Stimulated activated CD4-positive, alpha-beta T cell treated with anti-CD3 and anti-CD28 coated beads, Interleukin-1b, Interleukin-23, amount 100 ng/mL, for 48 hours (primary cell): ENCODE measurements at places on chromosomes 4 and X.

DNA sequence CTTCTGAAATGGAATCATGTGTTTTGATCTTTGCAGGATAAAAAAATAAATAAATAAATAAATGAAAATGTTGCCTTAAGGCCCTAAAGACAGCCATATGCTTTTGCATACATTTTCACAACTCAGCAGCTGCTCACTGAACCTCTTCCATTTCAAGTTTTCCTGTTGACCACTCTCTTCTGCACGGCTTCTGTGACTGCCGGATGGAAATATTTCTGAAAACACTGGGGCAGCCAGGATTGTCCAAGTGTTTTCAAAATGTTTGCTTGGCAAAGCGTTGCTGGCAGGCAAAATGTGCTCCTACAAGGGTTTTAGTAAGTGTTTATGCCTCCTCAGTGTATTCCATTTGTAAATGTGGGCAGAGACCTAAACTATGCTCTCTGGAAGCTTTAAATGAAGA, 208.1 kb upstream of the IL1RAPL1 start:
- DNase-seq: no peak

DNA sequence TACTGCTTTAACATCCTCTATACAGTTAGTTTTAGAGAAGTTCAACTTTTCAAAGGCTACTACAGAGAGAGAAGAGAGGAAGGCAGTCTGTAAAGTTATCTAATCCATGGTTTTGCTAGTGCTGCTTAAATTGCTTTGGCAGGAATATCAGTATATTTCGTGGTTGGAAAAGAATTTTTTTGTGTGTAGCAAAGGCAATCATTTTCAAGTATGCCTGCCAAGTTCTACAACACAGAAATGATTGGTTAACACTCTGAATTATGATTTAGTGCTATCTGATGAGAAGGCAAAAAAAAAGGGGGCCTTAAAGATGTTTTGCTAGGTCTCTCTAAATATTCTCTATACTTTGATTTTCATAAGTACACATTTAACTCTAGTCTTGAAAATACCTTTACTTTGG, 133.1 kb downstream of the JADE1 start:
- DNase-seq: no peak

- no peak for DNase-seq
These were observed 379.6 kb downstream of the IL15 start for GRCh38 chr4:142016031-142016430.

DNA sequence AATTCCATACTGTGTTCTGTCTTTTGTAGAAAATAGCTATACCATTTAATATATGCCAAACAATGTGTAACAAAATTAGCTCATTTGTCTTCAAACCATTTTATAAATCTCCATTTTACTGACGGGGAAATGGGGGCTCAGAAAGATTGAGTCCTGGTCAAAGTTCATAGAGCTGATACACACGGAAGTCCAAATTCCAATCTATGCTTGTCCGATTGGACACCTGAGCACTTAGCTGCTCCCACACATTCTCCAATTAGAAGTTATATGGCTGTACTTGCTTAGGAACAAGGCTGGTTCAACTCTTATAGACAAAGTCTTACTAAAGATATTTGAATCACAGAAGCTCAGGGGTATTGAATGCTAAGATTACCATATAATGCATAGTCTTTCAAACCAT, 185.2 kb downstream of the ANKRD50 start:
- no peak for DNase-seq

- DNase-seq: no peak
These were observed 337.3 kb upstream of the GNPDA2 start for GRCh38 chr4:45063696-45064095.
